DMS79 treated with DMSO at 0.1 percent for 48 hours (cell line): ENCODE measurements at places on chromosomes 5 and 9.

DNA sequence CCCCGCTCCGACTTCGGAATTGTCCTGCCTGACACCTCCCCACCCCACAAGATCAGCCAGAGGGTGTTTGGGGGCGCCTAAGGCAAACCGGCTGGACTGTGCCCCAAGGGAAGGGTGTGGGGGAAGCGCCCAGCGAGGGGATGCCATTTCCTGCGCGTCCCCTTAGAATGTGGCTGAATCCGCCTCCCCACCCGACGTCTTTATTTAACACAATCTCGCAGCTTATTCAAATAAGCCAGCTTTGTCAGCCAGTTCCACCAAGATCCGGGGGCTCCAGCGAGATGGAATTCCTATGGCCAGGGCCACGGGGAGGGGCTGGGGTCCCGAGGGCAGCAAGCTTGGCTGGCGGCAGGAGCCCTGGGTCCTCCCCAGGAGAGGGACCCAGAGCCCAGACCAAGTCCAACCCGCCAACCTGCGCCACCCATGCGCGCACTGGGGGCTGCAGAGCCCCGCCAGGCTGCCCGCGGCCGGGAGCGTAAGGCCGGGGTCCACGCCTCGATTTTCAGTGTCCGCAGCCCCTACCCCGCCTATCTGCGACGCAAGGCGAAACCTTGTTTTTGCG lies 7.4 kb downstream of the IRX4 start:
- DNase-seq = peak; percentile 41

GRCh38 chr5:14326035-14326903 lies 183.1 kb downstream of the TRIO start:
- no peak for DNase-seq

GRCh38 chr9:32334112-32334511 lies 50.3 kb upstream of the ACO1 start:
- no peak for DNase-seq

DNA sequence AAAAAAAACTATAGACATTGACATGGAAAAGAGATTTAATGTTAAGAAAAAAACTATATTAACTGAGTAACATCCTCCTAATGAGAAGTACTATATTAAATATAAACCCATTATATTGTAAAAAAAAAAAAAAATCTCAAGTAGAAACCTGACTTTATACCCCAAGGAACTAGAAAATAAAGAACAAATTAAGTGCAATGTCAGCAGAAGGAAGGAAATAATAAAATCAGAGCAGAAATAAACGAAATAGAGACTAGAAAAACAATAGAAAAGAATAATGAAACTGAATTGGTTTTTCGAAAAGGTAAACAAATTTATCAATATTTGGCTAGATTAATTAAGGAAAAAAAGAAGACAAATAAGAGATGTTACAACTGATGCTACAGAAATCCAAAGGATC lies 329.1 kb upstream of the ZNF608 start:
- no peak for DNase-seq

GRCh38 chr5:58259685-58260152 lies 200.2 kb downstream of the PLK2 start:
- no peak for DNase-seq

GRCh38 chr5:111076091-111076490 lies 4.6 kb downstream of the TSLP start:
- DNase-seq = no peak

- DNase-seq = no peak
These were observed 37.4 kb downstream of the TNFAIP8 start for GRCh38 chr5:119393201-119393691.

GRCh38 chr9:8899511-8899910 lies 1099.9 kb upstream of the DMAC1 start:
- DNase-seq = no peak

DNA sequence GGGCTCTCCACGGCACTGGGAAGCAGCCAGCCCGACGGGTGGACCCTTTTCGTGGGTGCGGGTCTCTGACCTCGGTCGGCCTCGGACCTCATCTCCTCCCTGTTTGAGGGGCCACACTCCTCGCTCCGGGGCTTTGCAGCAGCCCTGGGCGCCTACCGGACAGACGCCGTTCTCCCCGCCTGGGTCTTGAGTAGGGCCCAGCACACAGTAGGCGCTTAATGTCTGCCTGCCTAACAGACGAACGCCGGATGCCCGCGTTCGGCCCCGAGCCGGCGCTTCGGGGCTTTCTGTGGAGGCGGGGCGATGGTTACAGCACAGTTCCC lies 842 bp upstream of the GTF3C5 start:
- DNase-seq = no peak

DNA sequence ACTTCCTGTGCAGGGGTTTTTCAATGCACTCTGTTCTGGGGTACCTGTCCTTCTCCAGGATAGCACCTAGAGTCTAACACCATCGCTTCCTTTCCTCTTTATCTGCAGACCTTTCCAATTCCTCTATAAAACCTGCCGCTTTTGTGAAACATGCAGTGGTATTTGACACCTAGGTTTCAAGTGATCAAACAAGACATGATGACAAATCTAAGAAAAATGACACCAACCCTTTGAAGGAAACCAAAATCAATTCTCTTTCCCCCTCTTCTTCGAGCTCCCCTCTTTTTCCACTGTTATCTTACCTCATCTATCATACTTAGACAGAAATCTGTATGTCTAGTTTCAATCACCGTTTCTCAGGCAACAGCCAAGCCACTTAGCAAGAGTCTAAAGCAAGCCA lies 25.6 kb upstream of the RANBP17 start:
- no peak for DNase-seq

- DNase-seq = no peak
These were observed 55.4 kb upstream of the TBC1D2 start for GRCh38 chr9:98310752-98311392.

DNA sequence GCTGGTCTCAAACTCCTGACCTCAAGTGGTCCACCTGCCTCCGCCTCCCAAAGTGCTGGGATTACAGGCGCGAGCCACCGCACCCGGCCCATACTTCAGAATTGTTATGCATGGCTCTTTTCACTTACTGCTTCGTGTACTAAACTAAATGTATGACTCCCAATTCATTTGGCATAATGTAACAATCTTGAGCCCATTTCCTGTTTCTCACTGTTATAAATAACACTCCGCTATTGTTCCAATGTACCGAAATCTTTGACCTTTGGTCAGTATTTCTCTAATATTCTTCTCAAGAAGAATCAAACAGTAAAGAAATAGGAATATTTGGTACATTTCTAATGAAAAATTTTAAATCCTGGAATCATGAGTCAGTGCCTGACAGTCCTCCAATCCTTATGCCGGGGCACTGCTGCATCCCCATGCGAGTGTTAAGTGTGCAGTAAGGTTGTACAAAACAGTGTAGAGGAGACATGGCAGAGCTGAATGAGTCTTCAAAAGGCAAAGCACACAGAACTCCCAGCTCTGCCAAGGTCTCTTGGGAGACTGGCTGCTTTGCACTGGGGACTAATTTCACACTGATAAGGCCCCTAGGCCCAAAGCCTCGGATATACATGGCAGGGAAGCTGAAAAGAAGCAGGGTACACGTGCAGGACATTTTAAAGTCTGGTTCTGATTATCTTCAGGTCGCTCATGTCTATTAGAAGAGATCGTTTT lies 58.4 kb downstream of the HABP4 start:
- DNase-seq = no peak

DNA sequence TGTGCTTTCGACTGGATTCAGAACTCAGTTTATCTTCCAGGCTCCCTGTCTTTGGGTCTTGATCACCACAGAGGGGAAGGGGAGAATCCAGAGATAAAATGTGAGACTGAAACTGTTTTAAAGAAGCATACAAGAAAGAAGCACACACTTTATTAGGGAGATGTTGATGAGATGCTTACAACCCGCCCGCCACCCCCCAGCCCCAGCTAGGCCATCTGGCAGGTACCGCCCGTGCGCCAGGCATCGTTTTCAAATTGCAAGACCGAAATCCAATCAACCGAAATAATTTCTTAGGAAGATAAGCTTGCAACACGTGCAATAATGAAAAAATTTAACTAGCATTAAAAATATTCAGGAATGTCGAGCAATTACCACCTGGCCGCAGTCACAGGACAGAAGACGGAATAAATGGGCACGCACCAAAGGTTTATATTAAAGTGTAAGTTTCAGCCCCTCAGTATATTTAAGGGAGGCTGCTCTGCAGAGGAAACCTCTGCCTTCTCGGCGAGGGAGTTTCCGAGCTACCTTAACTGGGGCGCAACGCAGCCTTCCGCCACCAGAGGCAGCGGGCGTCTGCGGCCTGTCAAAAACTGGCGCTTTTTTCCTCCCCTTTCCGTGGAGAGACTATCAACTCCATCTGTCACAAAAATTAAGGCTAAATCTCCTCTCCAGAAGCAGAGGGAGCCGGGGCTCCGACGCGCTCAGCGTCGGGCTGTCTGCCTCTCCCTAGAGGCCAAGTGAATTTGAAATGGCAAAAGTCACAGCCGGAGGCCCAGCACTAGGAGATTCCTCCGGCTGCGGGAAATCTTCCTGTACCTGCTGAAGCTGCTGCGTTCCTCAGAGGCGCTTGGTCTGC lies 996 bp upstream of the GAS1 start:
- no peak for DNase-seq

- no peak for DNase-seq
These were observed 677.3 kb upstream of the RGMB start for GRCh38 chr5:98096155-98096554.

- DNase-seq = no peak
These were observed 46.3 kb upstream of the TAF1L start for GRCh38 chr9:32681751-32682150.

DNA sequence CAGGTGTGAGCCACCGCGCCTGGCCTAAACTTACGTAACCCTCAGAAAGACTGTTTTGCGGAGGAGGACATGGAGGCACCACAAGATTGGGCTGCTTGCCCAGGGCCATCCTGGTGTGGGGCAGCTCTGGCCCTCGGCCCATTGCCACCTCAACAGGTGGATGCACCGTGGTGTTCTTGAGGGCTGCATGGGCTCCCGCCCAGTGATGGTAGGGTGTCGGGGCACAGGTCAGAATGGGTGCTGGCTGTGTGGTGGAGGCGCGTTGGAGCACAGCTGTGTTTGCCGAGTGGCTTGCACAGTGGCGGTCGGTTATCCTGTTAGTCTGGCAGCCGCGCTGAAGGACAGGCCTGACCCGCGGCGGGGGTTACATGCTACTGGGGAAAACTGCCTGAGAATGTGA lies 196.9 kb downstream of the CACNA1B start:
- no peak for DNase-seq

DNA sequence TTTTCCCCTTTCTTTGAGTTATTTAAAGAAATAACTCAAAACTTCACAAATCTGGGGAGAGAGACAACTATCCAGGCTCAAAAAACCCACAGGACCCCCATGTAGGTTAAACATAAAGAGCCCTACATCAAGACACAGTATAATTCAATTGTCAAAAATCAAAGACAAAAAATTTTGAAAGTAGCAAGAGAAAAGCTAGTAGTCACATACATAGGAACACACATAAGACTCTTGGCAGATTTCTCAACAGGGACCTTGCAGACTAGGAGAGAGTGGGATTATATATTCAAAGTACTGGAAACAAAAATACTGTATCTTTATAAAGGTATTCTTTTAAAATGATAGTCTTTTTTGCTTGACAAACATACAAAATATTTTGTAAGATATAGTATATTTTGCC lies 296.9 kb downstream of the OSTF1 start:
- DNase-seq = no peak

DNA sequence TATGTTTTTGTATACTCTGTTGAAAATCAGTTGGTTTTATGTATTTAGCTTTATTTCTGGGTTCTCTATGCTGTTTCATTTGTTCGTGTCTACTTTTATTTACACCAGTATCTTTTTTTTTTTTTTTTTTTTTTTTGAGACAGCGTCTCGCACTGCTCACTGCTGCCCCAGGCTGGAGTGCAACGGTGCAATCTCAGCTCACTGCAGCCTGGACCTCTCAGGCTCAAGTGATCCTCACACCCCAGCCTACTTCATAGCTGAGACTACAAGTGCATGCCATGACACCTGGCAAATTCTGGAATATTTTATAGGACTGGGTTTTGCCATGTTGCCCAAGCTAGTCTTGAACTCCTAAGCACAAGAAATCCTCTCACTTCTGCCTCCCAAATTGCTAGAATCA lies 869.4 kb upstream of the CDH6 start:
- no peak for DNase-seq

GRCh38 chr5:96768708-96769251 lies 39.0 kb downstream of the ERAP1 start:
- no peak for DNase-seq

DNA sequence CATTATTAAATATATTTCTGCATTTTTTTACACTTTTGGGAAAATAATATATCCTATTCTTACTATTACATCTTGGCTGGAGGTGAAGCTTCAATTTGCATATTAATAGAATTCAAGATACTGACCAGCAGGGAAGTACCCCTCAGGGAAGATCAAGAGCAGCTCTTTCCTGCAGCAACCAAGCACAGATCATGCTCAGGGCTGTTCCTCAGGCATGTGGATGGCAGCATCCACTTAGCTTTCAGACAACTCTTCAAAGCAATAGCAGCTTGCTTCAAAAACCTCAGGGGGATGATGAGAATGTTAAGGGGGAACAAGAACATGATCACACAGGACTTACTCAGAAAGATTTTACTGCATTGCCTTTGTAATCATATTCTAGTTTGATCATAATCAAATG lies 731.8 kb downstream of the SEMA5A start:
- no peak for DNase-seq

GRCh38 chr5:53900677-53901076 lies 340.2 kb downstream of the NDUFS4 start:
- DNase-seq = peak; percentile 91

GRCh38 chr5:155556700-155557099 lies 543.1 kb downstream of the KIF4B start:
- no peak for DNase-seq

DNA sequence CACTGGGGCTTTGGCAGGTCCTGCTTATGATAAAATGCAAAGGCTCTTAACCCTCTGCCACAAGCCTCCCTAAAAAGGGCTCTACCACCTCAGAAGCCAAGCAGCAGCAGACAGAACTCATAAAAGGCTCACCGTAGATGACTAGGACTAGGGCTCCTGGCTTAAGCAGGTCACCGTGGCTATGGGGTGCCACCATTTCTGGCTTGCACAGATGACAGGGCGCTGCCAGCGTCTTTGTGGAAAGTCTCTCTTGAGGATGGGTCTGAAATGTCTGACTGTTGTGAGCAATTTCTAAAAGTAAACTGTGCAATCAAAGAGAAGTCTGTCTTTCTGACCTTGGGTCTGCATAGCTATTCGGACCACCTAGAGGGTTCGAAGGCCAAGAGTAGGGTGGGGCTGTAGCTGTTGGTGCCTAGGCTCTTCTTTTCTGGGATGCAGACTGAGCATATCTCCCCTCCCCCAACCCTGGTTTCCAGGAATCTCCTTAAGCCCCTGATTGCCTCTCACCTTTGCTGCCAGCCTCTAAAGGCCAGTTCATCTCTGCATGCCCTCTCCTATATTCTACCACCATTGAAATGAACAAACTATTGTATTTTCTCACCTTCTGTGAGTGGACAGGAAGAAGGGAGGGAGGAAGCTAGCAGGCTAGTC lies 307.4 kb downstream of the ARHGAP26 start:
- no peak for DNase-seq

GRCh38 chr9:104740621-104741020 lies 6.9 kb upstream of the NIPSNAP3A start:
- no peak for DNase-seq

- DNase-seq = no peak
These were observed 7.6 kb upstream of the FBXO38 start for GRCh38 chr5:148376198-148376597.

- DNase-seq = no peak
These were observed 34.5 kb downstream of the SLC31A2 start for GRCh38 chr9:113185271-113185670.
